ENCODE measurements at places on chromosomes 2 and 18.

GRCh38 chr18:3340682-3341097, 78.8 kb downstream of the MYL12B start:
- no peak for DNase-seq

- DNase-seq = no peak
These were observed 218.2 kb downstream of the RBM43 start for GRCh38 chr2:151043484-151043883.

DNA sequence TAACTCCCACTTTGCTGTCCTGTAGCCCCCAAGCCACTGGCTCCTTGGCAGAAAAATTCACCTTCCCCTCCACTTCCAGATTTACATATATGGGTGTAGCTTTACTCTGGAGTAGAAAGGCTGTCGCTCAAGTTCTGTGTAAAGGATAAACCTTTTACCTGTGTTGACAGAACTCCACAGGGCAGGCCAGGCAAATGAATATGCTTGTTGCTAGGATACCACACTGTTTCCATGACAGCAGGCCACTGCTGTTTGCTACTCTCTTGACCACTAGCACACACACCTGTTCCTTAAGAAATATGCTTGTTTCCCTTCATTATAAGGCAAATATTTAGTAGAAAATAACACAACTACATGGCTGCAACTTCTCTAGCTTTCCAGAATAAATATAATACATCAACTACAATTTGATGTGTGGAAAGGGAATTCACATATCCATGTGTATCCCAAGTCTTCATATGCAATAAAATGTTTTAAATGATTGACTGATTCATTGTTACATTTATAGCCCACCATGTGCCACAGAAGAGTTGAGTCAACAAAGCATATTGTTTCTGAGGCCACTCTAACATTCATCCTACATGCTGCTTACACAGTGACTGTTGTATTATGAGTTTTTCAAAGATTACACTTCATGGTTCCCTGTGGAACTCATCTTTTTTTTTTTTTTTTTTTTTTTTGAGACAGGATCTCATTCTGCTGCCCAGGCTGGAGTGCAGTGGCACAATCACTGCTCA, 56.2 kb upstream of the ROCK1 start:
- no peak for DNase-seq

GRCh38 chr2:235347691-235348090, 146.2 kb upstream of the AGAP1 start:
- DNase-seq = no peak

- no peak for DNase-seq
These were observed 98.2 kb downstream of the BABAM2 start for GRCh38 chr2:27988718-27989117.

- DNase-seq = no peak
These were observed 45.3 kb upstream of the CTLA4 start for GRCh38 chr2:203822240-203822639.

DNA sequence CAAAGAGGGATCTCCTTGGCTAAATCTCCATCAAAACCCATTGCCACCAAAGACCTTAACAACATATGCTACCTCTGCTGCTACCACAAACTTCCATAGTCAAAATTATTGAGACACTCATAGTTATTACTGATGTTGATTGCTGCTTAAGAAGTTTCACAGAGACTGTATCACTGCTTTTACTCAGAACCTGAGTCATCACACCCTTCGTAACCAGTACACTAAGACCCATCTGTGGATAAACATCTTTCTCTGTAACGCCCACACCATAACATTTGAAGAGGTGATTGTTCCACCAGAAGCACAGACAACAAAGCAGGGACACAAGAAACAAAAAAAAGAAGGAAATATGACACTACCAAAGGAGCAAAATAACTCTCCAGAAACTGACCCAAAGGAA, 1563.1 kb downstream of the LRP1B start:
- no peak for DNase-seq

DNA sequence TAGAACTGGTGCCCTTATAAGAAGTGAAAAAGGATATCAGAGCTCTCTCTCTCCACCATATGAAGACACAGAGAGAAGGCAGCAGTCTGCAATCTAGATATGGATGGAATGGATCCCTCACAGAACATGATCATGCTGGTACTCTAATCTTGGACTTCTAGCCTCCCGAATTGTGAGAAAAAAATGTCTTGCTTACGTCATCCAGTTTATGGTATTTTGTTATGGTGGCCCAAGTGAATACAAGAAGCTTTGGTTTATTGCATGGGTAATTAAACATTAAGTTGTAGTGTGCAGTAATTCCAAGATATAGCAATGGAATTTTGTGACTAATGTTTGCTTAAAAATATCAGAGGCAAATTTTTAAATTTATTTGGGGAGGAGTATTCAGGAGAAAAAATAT, 1667.4 kb upstream of the SLC39A10 start:
- DNase-seq = no peak

Measured in stimulated activated naive CD4-positive, alpha-beta T cell (primary cell).